ENCODE measurements at places on chromosomes 2 and 18.
A peak's percentile ranks its signal among the peaks of the same experiment; 100 is the strongest.

- DNase-seq = peak; percentile 3
Measured at GRCh38 chr2:8315531-8316165, 366.2 kb upstream of the ID2 start.

DNA sequence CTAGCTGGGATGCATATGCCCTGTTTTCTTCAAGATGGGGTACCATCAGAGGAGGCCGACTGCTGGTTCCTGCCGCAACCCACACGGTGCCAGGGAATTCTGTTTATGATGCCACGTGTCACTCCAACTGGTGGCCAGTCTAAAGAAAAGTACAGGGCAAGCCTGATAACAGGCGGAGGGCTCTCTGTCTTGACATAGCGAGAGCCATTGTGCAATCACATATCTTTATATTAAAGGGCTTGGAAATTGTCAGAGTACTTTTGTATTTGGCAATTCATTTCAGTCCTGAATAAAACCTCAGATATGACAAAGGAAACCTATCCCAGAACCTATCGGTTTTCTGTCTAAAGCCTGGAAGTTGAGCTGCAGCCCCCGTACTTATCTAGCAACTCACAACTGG is 768.4 kb downstream of the TDRD15 start:
- DNase-seq = no peak

- DNase-seq = peak; percentile 54
Measured at GRCh38 chr2:1572638-1573037, 159.4 kb downstream of the TPO start.

DNA sequence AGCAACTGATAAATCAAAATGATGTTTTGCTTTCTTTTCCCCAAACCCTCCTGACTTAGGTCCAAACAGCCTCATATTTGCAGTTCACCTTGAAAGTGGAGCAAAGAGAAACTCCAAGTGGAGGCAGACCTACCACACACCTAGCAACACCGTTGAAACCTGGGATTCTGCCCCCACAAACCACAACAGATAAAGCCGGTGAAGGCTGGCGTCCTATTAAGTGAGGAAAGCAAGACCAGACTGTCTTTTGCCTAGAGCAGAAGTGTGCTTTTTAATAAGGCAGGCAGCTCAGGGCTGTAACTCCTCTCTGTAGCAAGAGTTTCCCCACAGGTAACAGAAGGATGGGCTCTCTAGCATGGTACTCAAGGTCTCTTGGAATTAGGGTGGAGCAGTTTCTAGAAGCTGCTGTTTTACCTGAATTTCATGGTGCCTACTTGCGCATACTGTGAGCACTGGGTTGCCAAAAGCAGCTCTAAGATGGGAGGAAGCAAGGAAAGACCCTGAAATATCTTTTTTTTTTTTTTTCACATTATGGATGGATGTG is 336.9 kb downstream of the BCL11A start:
- no peak for DNase-seq

DNA sequence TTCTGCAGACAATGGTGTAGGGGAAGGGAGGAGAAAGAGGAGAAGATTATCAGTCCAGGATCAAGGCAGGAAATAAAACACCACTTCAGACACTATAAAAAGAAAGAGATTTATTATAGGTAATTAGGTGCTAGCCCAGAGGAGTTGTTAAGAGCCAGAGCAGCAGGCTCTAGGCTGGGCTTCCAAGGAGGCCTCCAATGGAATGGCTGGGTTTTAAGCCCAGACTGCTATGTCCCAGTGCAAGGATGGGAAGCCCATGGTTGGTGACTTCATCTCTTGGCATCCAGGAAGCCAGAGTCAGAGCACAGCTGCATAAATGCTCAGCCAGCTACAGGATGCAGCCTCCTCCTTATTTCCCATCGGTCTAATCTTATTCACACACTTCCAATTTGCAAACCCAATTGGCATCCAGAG is 95.6 kb downstream of the LAMA3 start:
- peak; percentile 82 for DNase-seq

GRCh38 chr2:1675633-1676032 is 68.7 kb downstream of the PXDN start:
- DNase-seq = peak; percentile 46

GRCh38 chr18:56563568-56563967 is 74.8 kb downstream of the TXNL1 start:
- no peak for DNase-seq

GRCh38 chr18:40313030-40313642 is 1641.9 kb upstream of the PIK3C3 start:
- no peak for DNase-seq

DNA sequence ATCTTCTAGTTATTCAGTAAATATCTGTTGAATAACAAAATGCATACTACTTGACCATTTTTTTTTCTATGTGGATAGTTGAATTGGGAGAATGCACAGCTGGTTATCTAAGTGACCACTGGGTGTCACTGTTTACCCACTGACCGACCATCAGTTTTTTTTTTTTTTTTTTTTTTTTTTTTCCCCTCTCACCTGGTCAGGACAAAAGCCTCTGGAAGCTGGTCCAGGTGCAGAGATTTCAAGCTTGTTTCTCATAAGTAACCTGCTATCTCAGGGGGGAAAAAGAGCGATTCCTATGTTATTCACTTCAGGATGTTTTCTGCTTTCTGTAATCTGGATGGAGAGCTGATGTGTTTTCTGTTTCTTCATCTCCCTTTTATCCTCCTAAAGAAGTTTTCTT is 256.0 kb downstream of the DCDC2C start:
- peak; percentile 35 for DNase-seq

DNA sequence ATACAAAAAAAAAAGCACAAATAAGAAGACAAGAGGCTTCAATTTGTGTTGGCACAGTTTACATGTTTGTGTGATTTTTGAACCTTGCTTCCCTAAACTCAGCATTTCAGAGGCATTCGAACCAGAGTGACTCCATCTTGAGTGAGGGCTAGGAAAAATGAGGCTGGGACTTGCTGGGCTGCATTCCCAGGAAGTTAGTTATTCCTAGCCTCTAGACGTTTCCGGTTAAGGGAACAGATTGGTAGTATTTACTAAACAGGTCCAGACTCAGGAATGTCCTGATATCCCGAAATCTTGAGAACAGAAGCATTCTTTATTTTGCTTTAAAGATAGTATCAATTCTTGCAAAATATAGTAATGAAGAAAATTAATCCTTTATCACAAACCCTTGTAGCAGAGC is 46.7 kb downstream of the RIT2 start:
- DNase-seq = no peak

- DNase-seq = no peak
Measured at GRCh38 chr2:3146175-3146574, 231.4 kb downstream of the EIPR1 start.

DNA sequence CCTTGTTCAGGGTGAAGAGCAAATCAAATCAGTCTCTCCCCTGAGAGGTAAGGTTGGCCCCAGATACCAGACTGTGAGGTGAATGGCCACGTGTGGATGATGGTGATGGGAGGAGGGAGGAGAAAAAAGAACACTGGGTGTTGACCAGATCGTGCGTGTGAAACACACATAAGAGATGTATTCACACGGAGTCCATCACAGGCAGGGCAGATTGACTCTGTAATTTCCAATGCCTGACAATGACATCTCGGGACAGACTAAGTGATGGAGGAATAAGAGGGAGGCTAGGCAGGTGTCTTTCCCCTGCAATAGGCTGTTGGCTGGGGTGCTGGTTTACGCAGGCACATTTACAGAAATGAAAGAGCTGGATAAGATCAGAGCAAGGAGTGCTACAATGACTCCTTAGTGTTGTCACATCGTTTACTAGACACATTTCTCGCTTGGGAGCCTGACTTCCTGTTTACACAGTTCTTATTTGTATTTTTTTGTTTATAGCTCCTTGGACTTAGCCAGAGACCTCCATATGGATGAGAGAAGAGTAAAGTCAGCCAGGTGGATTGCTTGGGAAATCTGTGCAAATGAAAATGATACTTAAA is 43.1 kb downstream of the CPO start:
- no peak for DNase-seq

DNA sequence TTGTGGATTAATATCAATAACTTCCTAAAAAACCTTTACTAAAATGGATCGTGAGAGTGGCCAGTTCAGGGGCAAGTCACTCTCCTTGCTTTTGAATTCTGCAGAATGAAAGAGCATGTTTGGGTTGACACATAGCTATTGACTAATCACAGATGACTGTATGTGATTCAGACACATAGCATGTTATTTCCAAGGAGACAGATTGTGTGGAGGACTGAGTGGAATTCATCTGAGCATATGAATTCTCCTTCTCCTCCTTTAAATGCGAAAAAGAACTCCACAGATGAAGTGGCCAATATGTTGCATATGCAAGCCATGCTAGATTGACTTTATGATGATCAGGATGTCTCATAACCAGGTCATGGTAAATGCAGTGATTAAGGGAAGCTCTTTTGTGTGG is 249.4 kb upstream of the FAM98A start:
- DNase-seq = peak; percentile 52

GRCh38 chr2:212646698-212647366 is 108.2 kb upstream of the ERBB4 start:
- DNase-seq = peak; percentile 87

DNA sequence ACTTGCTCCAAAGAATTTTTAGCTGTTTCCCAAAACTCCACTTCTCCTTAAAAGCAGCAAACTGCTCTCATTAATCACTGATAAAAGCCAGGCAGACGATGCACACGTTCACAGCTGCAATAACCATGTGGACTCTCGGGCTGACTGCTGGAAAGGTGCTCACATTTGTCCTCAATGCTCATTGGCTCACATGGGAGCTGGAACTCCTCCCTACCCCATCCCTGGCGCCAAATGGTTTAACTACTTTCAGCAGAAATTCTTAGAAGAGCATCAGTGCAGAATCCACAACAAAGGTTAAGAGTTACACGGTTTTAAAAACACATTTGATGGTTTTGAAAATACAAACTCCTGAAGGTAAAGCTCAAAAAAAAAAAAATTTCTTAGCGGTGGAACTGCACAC is 117.1 kb downstream of the NOL10 start:
- DNase-seq = no peak
